ENCODE measurements at places on chromosomes 4 and X. TPM values are rescaled to one million over a fixed set of nuclear protein-coding genes. Genes with fewer than 3 reads are reported as not detected.
A peak's percentile ranks its signal among the peaks of the same experiment; 100 is the strongest.

DNA sequence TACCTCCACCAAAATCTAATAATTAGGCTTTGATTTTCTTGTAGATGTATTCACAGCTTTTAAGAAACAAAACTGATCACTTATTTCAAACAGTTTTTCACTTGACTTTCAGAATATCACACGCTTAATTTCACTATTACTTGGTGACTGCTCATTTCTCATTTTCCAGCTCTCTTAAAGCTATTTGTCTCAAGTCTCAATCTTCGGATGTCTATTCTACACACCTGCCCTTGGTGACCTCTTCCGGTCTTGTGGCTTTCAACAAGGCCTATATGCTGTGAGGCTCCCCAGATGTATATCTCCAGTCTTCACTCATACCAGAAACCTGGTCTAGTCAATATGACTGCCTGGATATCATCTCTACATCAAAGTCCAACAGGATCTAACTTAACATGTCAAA is 34.9 kb upstream of the ANXA10 start:
- H3K4me3 ChIP-seq = no peak overlapping the region
- H3K27ac ChIP-seq = no peak overlapping the region
- no peaks in the 10 kb centered on the region for H3K4me1 ChIP-seq
- no peaks in the 10 kb centered on the region for H3K36me3 ChIP-seq

The ADH5 gene
- total RNA-seq = 317 TPM

The PPP3CA gene
- total RNA-seq = 36.6 TPM

GRCh38 chr4:77009511-77010115 is 60.1 kb downstream of the SEPTIN11 start:
- H3K36me3 ChIP-seq = peaks cover 35% of the 10 kb centered on the region
- H3K27me3 ChIP-seq = no peaks in the 10 kb centered on the region
- peaks cover 21% of the 10 kb centered on the region for H3K4me1 ChIP-seq
- H3K4me3 ChIP-seq = no peak overlapping the region

- H3K36me3 ChIP-seq = peaks cover 12% of the 10 kb centered on the region
- peak overlapping the region; percentile 79 for H3K4me3 ChIP-seq
- H3K27me3 ChIP-seq = no peaks in the 10 kb centered on the region
These were observed 2.6 kb downstream of the DHRSX start for GRCh38 chrX:2497961-2498780.

- H3K4me1 ChIP-seq = no peaks in the 10 kb centered on the region
- no peak for DNase-seq
- H3K27me3 ChIP-seq = no peaks in the 10 kb centered on the region
- peak overlapping the region; percentile 61 for H3K27ac ChIP-seq
These were observed 119.7 kb upstream of the PCDH7 start for GRCh38 chr4:30600246-30601017.

GRCh38 chr4:142236268-142236667 is 599.9 kb downstream of the IL15 start:
- no peak overlapping the region for H3K4me3 ChIP-seq
- no peaks in the 10 kb centered on the region for H3K4me1 ChIP-seq
- no peak for DNase-seq
- no peaks in the 10 kb centered on the region for H3K36me3 ChIP-seq
- H3K27ac ChIP-seq = no peak overlapping the region
- H3K27me3 ChIP-seq = peaks cover 7% of the 10 kb centered on the region

The DIPK2B gene
- not detected for total RNA-seq

The ATP10D gene
- total RNA-seq = 0.36 TPM

DNA sequence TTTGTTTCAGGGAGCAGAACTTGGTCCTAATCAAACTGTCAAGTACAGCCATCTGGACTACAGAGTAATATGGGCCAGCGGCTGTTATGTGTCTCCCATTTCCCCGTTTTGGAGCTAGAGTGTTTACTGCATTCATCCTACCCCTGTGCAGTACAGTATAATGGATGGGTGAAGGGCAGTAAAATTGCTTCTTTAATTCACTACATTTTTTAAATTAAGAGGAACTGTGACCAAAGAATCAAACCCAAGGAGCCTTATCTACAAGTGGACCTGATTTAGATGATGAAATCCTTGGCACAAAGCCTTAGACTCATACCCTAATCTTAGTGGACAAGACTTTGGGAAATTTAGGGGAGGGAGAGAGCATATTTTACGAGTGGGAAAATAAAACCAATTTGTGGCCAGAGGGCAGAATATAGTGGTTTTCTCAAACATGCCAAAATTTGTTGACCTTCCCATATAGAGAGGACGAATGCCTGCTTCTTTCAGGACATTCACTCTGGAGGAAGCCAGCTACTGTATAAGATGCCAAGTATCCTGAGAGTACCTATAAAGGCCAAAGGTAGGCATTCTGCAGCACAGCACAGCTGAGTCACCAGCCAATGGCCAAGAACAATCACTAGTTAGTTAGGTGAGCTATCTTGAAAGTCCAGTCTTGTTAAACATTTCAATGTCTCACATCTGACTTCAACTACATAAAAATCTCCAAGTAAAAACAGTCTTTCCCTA is 253.8 kb upstream of the KCNIP4 start:
- no peak overlapping the region for H3K4me3 ChIP-seq
- no peaks in the 10 kb centered on the region for H3K4me1 ChIP-seq
- H3K27ac ChIP-seq = no peak overlapping the region
- no peak for DNase-seq
- no peaks in the 10 kb centered on the region for H3K27me3 ChIP-seq
- H3K36me3 ChIP-seq = no peaks in the 10 kb centered on the region

GRCh38 chrX:51614353-51615012 is 4.2 kb downstream of the CENPVL3 start:
- H3K4me1 ChIP-seq = no peaks in the 10 kb centered on the region
- no peaks in the 10 kb centered on the region for H3K36me3 ChIP-seq
- no peak overlapping the region for H3K4me3 ChIP-seq

DNA sequence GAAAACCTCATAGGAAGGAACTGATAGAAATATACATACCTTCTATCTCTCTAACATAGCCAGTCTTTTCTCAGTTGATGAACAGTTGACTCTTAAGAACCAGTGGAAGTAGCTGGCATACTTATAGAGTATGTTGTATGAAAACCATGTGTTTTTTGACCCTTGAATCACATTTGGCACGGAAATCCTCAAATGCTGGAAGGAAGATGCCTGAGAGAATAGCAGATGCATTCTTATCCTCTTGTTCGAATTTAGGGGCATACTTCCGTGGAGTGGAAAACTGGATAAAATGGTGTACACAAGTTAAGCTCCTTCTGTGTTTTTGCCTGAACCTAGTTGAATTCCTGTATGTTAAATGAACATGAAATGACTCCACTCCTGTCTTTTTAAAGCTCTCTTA is 145.5 kb downstream of the PCDH7 start:
- H3K36me3 ChIP-seq = no peaks in the 10 kb centered on the region
- H3K27me3 ChIP-seq = no peaks in the 10 kb centered on the region
- DNase-seq = no peak
- H3K4me3 ChIP-seq = no peak overlapping the region
- H3K4me1 ChIP-seq = peaks cover 3% of the 10 kb centered on the region
- H3K27ac ChIP-seq = no peak overlapping the region

The DSPP gene
- total RNA-seq = not detected

DNA sequence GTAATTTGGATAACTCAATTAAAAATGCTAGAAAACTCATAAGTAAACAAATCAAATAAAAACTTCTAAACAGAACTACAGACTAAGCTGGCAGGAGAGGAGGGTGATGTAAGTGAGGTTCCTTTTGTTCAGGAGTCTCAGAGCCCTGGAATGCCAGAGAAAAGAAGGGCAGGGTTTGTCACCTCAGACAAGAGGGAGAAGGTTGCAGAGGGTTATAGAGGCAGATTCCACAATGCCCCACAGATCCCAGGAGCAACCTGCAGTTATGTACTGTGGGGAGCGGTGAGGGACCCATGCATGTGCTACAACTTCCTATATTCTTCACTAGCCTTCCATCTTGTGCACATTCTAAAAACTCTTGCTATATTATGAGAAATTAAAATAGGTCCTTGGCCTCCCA is 129.7 kb downstream of the CFAP299 start:
- peaks cover 18% of the 10 kb centered on the region for H3K27me3 ChIP-seq
- no peaks in the 10 kb centered on the region for H3K36me3 ChIP-seq
- DNase-seq = no peak
- no peaks in the 10 kb centered on the region for H3K4me1 ChIP-seq
- no peak overlapping the region for H3K4me3 ChIP-seq
- H3K27ac ChIP-seq = no peak overlapping the region

The GATA1 gene
- not detected for total RNA-seq

- no peak for DNase-seq
- no peak overlapping the region for H3K4me3 ChIP-seq
- H3K27ac ChIP-seq = no peak overlapping the region
- no peaks in the 10 kb centered on the region for H3K4me1 ChIP-seq
- peaks cover 67% of the 10 kb centered on the region for H3K36me3 ChIP-seq
- no peaks in the 10 kb centered on the region for H3K27me3 ChIP-seq
These were observed 162.4 kb downstream of the WDFY3 start for GRCh38 chr4:84804136-84804535.

GRCh38 chrX:74804574-74804973 is 120.7 kb downstream of the NEXMIF start:
- no peak for DNase-seq
- peak overlapping the region; percentile 73 for H3K4me3 ChIP-seq
- H3K36me3 ChIP-seq = no peaks in the 10 kb centered on the region
- no peaks in the 10 kb centered on the region for H3K27me3 ChIP-seq

GRCh38 chrX:72026341-72027023 is 105.2 kb downstream of the RTL5 start:
- peak; percentile 17 for DNase-seq
- no peak overlapping the region for H3K4me3 ChIP-seq
- H3K27me3 ChIP-seq = no peaks in the 10 kb centered on the region
- no peak overlapping the region for H3K27ac ChIP-seq

GRCh38 chr4:9608300-9608699 is 164.1 kb downstream of the DEFB131A start:
- DNase-seq = no peak
- H3K4me3 ChIP-seq = peak overlapping the region; percentile 71
- no peak overlapping the region for H3K27ac ChIP-seq
- H3K27me3 ChIP-seq = no peaks in the 10 kb centered on the region
- peaks cover 27% of the 10 kb centered on the region for H3K36me3 ChIP-seq

- no peaks in the 10 kb centered on the region for H3K27me3 ChIP-seq
- H3K36me3 ChIP-seq = peaks cover 84% of the 10 kb centered on the region
- H3K4me3 ChIP-seq = peak overlapping the region; percentile 13
- no peak for DNase-seq
These were observed 61.6 kb upstream of the CD99 start for GRCh38 chrX:2629316-2630007.

The CFAP99 gene
- 0.61 TPM for total RNA-seq

DNA sequence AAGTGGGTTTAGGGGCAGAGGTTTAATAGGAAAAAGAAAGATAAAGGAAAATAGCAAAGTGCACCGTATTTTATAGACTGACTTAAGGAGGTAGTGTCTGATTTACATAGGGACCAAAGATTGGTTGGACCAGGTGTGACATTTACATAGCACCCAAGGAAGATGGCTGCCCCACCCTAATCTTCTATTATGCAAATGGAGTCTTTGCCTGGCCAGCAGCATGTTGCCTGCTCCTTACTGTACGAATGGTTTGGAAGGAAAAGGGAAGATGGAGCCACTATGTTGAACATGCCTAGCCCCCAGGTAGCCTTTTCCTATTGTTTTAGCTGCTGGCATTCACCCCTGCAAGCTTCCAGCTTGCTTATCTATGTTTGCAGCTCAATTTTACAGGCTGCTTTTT is 146.2 kb upstream of the PDE5A start:
- no peak for DNase-seq
- H3K27ac ChIP-seq = no peak overlapping the region
- H3K27me3 ChIP-seq = no peaks in the 10 kb centered on the region
- no peaks in the 10 kb centered on the region for H3K36me3 ChIP-seq
- H3K4me3 ChIP-seq = no peak overlapping the region
- no peaks in the 10 kb centered on the region for H3K4me1 ChIP-seq

- peaks cover 4% of the 10 kb centered on the region for H3K4me1 ChIP-seq
- H3K27ac ChIP-seq = no peak overlapping the region
- peak overlapping the region; percentile 52 for H3K4me3 ChIP-seq
- peaks cover 4% of the 10 kb centered on the region for H3K36me3 ChIP-seq
- DNase-seq = peak; percentile 79
- H3K27me3 ChIP-seq = no peaks in the 10 kb centered on the region
These were observed 12.0 kb upstream of the GPR78 start for GRCh38 chr4:8568068-8568668.

DNA sequence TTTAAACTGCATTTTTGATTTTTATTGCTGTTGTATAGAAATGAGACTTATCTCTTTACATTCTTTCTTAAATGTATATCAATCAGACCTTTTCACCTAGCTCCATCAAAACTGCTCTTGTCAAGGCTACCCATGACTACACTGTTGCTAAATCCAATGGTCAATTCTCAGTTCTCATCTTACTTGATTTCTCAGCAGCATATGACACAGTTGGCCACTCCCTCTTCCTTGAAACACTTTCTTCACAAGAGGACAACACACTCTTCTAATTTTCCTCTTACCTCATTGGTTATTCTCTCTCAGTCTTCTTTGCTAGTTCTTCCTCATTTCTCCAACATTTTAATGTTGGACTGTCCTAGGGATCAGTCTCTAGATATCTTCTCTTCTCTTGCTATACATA is 94.1 kb upstream of the CITED1 start:
- H3K36me3 ChIP-seq = no peaks in the 10 kb centered on the region
- H3K27me3 ChIP-seq = no peaks in the 10 kb centered on the region
- no peak overlapping the region for H3K27ac ChIP-seq
- no peak for DNase-seq

DNA sequence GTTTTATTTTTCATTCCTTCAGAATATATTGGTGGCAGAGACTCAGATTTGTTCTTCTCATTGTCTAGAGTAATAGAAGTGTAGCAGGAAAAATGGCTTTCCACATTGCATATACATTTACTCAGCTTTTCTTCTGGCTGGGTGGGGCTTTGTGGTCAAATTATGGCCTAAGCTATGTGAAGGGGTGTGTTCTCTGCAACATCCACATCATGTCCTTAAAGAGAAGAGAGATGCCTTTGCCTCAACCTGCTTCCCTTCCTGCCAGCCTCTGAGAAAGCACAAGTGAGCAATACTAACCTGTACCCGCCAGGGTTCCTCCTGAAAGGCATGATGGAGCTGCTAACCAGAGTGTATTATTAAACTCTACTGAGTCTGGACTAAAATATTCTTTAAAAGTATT is 695.6 kb upstream of the FAM241A start:
- H3K27ac ChIP-seq = no peak overlapping the region
- H3K4me1 ChIP-seq = no peaks in the 10 kb centered on the region
- no peaks in the 10 kb centered on the region for H3K36me3 ChIP-seq
- no peak for DNase-seq
- H3K4me3 ChIP-seq = no peak overlapping the region
- H3K27me3 ChIP-seq = no peaks in the 10 kb centered on the region

The AMOT gene
- total RNA-seq = 41.3 TPM

Measured in endodermal cell (in vitro differentiated cells).